ENCODE measurements at places on chromosomes 4 and X. TPM values are rescaled to one million over a fixed set of nuclear protein-coding genes. Genes with fewer than 3 reads are reported as not detected.

IL3RA gene
- 0.33 TPM for total RNA-seq

HSFX4 gene
- total RNA-seq: not detected

FGF2 gene
- 1.4 TPM for total RNA-seq

ASMT gene
- total RNA-seq: not detected

ALPK1 gene
- 4.2 TPM for total RNA-seq

SCD5 gene
- total RNA-seq: 1.9 TPM

TACR3 gene
- not detected for total RNA-seq

OTUD6A gene
- not detected for total RNA-seq

TMPRSS11E gene
- total RNA-seq: not detected

UGT2B17 gene
- 1.3 TPM for total RNA-seq

NXF2B gene
- total RNA-seq: not detected

SPP1 gene
- total RNA-seq: 29.2 TPM

ARAP2 gene
- 23.6 TPM for total RNA-seq

RBM46 gene
- 0.08 TPM for total RNA-seq

LRCH2 gene
- 0.42 TPM for total RNA-seq

BANK1 gene
- total RNA-seq: 0.17 TPM

PCYT1B gene
- total RNA-seq: 2.1 TPM

ARHGAP36 gene
- total RNA-seq: not detected

STARD8 gene
- total RNA-seq: 10.7 TPM

SSX4 gene
- total RNA-seq: not detected

BEX1 gene
- total RNA-seq: 0.75 TPM

ZCCHC13 gene
- not detected for total RNA-seq

C4orf50 gene
- total RNA-seq: 0.17 TPM

FABP2 gene
- total RNA-seq: not detected

HDAC8 gene
- 12.8 TPM for total RNA-seq

OTC gene
- total RNA-seq: 46.3 TPM

OCIAD2 gene
- total RNA-seq: 8.5 TPM

PPBP gene
- total RNA-seq: 55.0 TPM

PORCN gene
- total RNA-seq: 2.8 TPM

UGT2A1 gene
- total RNA-seq: 0.05 TPM

BST1 gene
- 12.1 TPM for total RNA-seq

NAT8L gene
- 0.08 TPM for total RNA-seq

MID1IP1 gene
- 33.6 TPM for total RNA-seq

SOD3 gene
- 2.6 TPM for total RNA-seq

TCEAL2 gene
- not detected for total RNA-seq

TMEM271 gene
- not detected for total RNA-seq

Data from liver (tissue), 10 donors.